ENCODE measurements at places on chromosomes 5 and 9.

GRCh38 chr5:139443831-139444453 lies 4.6 kb upstream of the DNAJC18 start:
- H3K4me1 ChIP-seq, result peaks cover 5% of the 10 kb centered on the region
- no peaks in the 10 kb centered on the region for H3K27me3 ChIP-seq
- DNase-seq, result no peak
- no peaks in the 10 kb centered on the region for H3K36me3 ChIP-seq
- H3K27ac ChIP-seq, result peak overlapping the region; percentile 65

GRCh38 chr5:156241266-156241665 lies 85.7 kb upstream of the SGCD start:
- H3K36me3 ChIP-seq, result no peaks in the 10 kb centered on the region
- DNase-seq, result no peak
- H3K4me3 ChIP-seq, result no peak overlapping the region

- H3K27ac ChIP-seq, result no peak overlapping the region
- no peak overlapping the region for H3K4me3 ChIP-seq
- H3K4me1 ChIP-seq, result no peaks in the 10 kb centered on the region
- DNase-seq, result no peak
Measured at GRCh38 chr5:155259648-155260047, 246.1 kb downstream of the KIF4B start.

DNA sequence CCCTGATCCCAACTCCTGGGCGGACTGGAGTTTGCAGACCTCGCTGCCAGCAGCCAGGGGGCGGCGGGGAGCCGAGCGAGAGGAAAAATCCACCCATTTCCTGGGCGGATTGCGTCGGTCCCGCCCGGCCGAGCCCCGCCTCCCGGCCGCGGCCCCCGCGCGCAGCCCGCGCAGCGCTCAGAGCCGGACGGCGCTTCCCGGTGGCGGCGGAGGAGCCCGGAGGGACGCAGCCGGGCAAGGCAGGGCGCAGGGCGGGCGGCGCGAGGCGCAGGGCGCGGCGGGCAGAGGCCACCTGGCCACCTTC lies at the start of gene OLFM1:
Gene OLFM1 (plus strand): TSS at position 180 of the 304 bp plus-strand sequence. CDS start 322 bp downstream, outside the sequence.
- no peaks in the 10 kb centered on the region for H3K4me1 ChIP-seq
- peaks cover 61% of the 10 kb centered on the region for H3K27me3 ChIP-seq
- H3K36me3 ChIP-seq, result no peaks in the 10 kb centered on the region
- H3K4me3 ChIP-seq, result no peak within 1 kb of the TSS

DNA sequence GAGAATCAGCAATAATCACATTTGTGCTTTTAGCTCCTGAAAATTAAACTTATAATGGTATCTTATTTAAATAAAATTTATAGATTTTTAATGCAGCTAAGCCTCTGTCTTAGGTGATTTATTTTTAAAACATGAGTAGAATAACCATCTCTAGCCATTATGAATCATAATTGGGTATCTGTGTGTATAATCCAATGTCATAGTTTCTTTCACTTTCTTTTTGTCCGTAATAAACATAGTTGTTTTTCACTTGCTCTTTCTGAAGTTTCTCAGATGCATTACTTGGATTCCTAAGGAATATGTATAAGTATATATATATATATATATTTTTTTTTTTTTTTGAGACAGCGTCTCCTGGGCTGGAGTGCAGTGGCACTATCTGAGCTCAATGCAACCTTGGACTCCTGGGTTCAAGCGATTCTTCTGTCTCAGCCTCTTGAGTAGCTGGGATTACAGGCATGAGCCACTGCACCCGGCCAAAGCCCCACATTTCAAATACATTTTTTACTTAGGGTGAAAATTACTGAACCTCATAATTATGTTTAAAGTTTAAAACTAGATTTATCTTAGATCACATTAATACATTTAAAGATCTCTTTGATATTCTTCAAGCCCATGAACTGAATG lies 377.1 kb downstream of the PRDM9 start:
- H3K36me3 ChIP-seq, result no peaks in the 10 kb centered on the region
- H3K27ac ChIP-seq, result no peak overlapping the region
- no peaks in the 10 kb centered on the region for H3K27me3 ChIP-seq
- H3K4me1 ChIP-seq, result no peaks in the 10 kb centered on the region
- DNase-seq, result no peak

DNA sequence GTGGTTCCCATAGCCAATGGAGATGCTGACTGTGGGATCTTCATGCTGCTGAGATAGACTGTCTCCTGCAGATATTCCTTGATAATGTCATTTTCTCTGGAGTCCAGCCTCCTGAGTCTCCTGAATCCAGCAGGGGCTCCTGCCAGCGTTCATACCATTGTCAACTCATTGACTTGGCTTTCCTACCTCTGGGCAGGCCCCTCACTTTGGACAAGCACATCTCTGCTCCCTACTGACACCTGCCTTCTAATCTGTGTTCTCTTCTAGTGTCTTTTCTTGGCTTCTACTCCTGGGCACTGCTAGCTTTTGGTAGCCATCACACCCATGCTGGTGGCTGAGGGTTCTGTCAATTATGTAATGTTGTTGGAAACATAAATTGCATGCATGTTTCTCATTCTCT lies 138.0 kb downstream of the ADCY2 start:
- no peak overlapping the region for H3K27ac ChIP-seq
- H3K36me3 ChIP-seq, result no peaks in the 10 kb centered on the region
- no peak for DNase-seq

DNA sequence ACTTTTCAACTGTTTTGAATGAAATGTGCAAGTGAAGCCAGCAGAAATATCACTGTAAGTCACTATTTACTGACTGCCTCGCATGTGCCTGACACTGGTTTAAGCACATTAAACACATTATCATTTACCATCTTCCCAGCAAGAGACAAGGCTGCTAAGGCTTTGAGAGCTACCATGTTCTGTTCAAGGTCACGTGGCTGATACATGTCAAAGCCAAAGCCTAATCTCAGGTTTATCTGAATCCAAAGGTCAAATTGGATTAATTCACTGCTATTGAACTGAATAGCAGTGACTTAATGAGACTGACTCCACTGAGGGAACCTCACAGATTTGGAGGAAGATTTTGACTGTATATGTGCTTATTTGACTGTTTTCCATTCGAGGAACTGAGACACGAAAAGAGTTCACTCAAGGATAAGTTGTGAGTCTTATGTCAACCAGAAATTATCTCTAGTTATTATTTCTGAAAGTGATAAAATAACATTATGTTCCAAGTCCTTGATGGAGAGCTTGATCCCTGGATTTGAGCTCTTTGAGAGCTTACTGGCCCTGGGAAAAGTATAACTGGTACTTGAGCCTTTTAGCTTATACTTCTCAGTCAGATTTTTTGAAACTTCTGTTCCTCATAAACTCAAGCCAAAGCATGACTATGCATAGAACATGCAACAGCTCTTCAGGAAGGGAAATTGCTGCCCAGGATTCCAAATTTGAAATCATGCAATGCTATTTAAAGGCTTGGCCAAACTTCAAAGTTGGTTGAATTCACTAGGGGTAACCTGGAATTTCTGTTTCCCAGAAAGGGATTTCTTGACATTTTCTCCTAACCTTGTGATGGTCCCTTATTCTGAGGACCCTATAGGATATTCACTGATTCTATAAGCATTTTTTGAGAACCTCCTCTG lies 23.4 kb upstream of the ARHGAP26 start:
- H3K4me1 ChIP-seq, result no peaks in the 10 kb centered on the region
- DNase-seq, result no peak
- H3K36me3 ChIP-seq, result no peaks in the 10 kb centered on the region
- H3K27ac ChIP-seq, result no peak overlapping the region

- no peaks in the 10 kb centered on the region for H3K36me3 ChIP-seq
- no peak for DNase-seq
- no peak overlapping the region for H3K27ac ChIP-seq
- no peaks in the 10 kb centered on the region for H3K4me1 ChIP-seq
- H3K27me3 ChIP-seq, result no peaks in the 10 kb centered on the region
Measured at GRCh38 chr9:7325995-7326394, 473.6 kb downstream of the DMAC1 start.

DNA sequence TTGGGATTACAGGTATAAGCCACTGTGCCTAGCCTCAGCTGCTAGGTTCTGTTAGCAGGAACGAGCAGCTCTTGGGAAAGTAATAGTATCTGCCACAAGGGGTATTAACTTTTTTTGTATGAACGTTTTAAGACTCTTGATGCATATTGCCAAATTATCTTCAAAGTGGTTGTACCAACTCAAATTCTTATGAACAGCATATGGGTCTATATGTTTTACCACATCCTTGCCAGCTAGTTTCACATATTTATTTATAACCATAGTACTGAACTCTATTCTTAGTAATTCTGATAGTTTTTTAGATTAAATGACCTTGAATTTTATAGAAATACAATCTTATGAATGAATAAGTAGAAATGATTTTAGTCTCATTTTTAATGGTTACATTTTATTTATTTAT lies 80.9 kb downstream of the HSPA4 start:
- no peak overlapping the region for H3K4me3 ChIP-seq
- H3K27ac ChIP-seq, result no peak overlapping the region
- no peaks in the 10 kb centered on the region for H3K27me3 ChIP-seq
- DNase-seq, result no peak

GRCh38 chr5:140800816-140801493 lies at the start of gene PCDHA3:
Gene PCDHA3 (plus strand): TSS chr5:140801057.
- DNase-seq, result no peak
- H3K27ac ChIP-seq, result no peak within 1 kb of the TSS
- H3K27me3 ChIP-seq, result no peaks in the 10 kb centered on the region
- no peak within 1 kb of the TSS for H3K4me3 ChIP-seq
- no peaks in the 10 kb centered on the region for H3K4me1 ChIP-seq
- H3K36me3 ChIP-seq, result peaks cover 5% of the 10 kb centered on the region

DNA sequence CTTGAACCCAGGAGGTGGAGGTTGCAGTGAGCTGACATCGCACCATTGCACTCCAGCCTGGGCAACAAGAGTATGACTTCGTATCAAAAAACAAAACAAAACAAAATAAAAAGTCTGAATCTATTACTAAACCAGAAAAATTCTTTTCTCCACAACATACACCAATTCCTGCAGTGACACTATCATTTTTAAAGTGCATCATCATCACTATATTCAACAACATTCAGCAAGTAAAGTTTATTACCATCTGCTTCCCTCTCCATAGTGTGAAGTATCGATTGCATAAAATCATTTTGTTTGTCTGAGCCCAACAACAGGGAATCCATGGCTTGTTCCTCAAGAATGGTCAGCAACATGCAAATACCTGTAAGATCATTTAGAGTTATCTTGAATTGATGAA lies 20.4 kb downstream of the SETX start:
- H3K4me1 ChIP-seq, result no peaks in the 10 kb centered on the region
- DNase-seq, result no peak
- no peak overlapping the region for H3K4me3 ChIP-seq
- no peak overlapping the region for H3K27ac ChIP-seq
- no peaks in the 10 kb centered on the region for H3K27me3 ChIP-seq
- peaks cover 24% of the 10 kb centered on the region for H3K36me3 ChIP-seq

GRCh38 chr9:72863456-72864094 lies 89.3 kb downstream of the ALDH1A1 start:
- H3K36me3 ChIP-seq, result no peaks in the 10 kb centered on the region
- no peaks in the 10 kb centered on the region for H3K27me3 ChIP-seq
- H3K4me3 ChIP-seq, result no peak overlapping the region

DNA sequence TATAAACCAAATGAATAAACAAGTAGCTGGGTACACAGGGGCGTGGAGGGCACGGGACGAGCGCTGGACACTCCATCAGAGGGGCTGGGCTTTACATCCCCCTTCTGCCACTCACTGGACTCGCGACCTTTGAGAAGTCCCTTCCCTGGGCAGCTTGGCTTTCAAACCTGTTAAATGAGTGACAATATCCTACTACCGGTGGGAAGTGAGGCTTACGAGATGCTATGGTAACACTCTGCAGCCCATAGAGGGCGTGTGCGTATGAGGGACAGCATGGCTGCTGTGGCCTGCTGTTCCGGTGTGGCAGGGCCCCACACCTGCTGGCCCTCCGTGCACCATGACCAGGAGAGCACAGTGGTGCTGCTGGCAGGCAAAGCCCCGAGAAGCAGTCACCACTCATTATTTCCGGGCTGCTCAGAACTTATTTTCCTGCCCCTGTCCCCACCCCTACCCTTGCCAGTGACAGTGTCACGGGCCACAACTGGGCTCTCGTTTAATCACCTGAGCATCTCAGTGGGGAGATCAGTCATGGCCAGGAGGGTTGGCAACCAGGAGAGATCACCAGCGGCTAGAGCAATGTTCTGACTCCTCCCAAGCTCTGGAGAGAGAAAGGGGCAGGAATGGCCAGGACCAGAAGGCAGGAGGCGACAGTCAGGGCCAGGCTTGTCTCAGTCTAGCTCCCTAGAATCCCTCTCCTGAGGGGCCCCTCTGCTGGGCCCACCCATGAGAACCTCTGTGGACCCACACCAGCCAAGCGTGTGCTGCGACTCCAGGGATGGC lies 10.5 kb downstream of the CLTB start:
- DNase-seq, result peak; percentile 1
- no peak overlapping the region for H3K4me3 ChIP-seq
- no peaks in the 10 kb centered on the region for H3K27me3 ChIP-seq
- peaks cover 9% of the 10 kb centered on the region for H3K4me1 ChIP-seq
- H3K36me3 ChIP-seq, result no peaks in the 10 kb centered on the region
- no peak overlapping the region for H3K27ac ChIP-seq

DNA sequence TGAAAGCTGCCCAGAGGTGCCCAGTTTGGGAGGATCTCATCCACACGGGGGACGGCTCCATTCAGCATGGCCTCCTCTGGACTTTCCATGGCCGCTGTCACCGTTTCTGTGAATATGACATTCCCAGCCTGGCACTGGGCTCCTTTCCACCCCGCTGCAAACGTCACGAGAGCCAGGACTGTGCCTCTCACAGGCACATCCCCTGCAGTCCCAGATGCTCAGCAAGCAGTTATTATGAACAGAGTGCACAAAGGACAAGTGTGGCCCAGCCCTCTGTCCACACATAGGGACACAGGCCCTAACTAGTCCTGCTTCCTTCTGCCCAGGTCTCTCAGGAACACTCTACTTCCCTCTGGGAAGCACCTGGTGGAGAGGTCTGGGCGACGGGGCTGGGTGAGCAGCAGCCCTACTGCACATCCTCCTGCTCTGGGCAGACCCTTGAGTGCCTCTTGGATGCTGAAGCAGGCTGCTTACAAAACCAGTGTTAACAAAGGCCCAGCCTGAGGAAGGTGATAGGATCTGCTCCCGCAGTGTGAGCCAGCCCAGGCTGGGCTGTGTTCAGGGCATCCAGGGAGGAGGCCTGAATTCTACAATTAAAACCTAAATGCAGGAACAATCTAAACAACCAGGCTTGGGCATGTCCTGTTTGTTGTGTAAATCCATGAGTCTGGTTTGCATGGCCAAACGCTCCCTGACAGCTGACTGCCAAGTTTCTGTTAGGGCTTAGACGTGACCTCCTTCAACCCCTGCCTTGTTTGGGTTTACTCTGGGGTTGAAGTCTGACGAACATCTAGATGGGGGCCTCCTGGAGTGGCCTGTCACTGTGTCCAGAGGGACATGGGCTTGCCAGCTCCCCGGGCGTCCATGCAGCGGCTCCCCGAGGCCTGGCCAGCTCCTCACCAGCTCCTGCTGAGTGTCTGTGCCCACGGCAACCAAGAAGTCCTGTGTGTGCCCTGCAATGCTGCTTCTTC lies 269.8 kb downstream of the GADD45G start:
- H3K4me3 ChIP-seq, result no peak overlapping the region
- no peaks in the 10 kb centered on the region for H3K36me3 ChIP-seq
- peaks cover 26% of the 10 kb centered on the region for H3K4me1 ChIP-seq
- no peaks in the 10 kb centered on the region for H3K27me3 ChIP-seq
- peak overlapping the region; percentile 34 for H3K27ac ChIP-seq

GRCh38 chr5:127995556-127995955 lies 88.0 kb upstream of the SLC12A2 start:
- no peak overlapping the region for H3K4me3 ChIP-seq
- H3K4me1 ChIP-seq, result no peaks in the 10 kb centered on the region
- no peaks in the 10 kb centered on the region for H3K36me3 ChIP-seq
- DNase-seq, result no peak
- H3K27me3 ChIP-seq, result no peaks in the 10 kb centered on the region
